ENCODE measurements at places on chromosomes 3 and 15.

DNA sequence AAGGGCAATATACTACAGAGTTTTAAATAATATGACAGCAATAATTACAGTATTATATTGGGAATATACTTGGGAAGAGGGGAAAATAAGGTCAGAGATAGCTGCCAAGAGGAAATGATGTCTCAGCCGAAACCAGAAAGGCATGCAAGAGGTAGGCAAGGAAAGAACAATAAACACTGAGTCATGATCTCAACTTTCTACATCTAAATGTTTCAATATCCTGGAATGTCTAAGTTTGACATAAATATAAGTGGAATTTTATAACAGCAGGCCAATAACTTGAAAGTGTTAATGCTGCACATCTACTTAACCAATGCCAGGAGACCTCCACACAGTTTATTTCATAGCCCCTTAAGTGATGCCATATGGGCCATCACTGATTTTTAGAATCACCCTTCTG, 99.8 kb upstream of the CPNE4 start:
- no peak overlapping the region for H3K4me3 ChIP-seq
- no peaks in the 10 kb centered on the region for H3K4me1 ChIP-seq
- no peak overlapping the region for H3K27ac ChIP-seq
- no peaks in the 10 kb centered on the region for H3K27me3 ChIP-seq
- no peak for DNase-seq
- H3K36me3 ChIP-seq, result no peaks in the 10 kb centered on the region

GRCh38 chr15:57566834-57567233, 24.9 kb upstream of the MYZAP start:
- H3K27me3 ChIP-seq, result no peaks in the 10 kb centered on the region
- peak overlapping the region; percentile 44 for H3K27ac ChIP-seq
- no peak overlapping the region for H3K4me3 ChIP-seq
- DNase-seq, result peak; percentile 63
- H3K4me1 ChIP-seq, result peaks cover 8% of the 10 kb centered on the region

GRCh38 chr3:17329927-17330326, 412.5 kb downstream of the TBC1D5 start:
- no peak for DNase-seq
- H3K27me3 ChIP-seq, result no peaks in the 10 kb centered on the region
- no peak overlapping the region for H3K4me3 ChIP-seq
- no peaks in the 10 kb centered on the region for H3K36me3 ChIP-seq
- no peak overlapping the region for H3K27ac ChIP-seq
- no peaks in the 10 kb centered on the region for H3K4me1 ChIP-seq

GRCh38 chr3:171548917-171549316, 88.7 kb upstream of the TNIK start:
- no peak for DNase-seq
- H3K27me3 ChIP-seq, result no peaks in the 10 kb centered on the region
- no peak overlapping the region for H3K27ac ChIP-seq
- no peak overlapping the region for H3K4me3 ChIP-seq

DNA sequence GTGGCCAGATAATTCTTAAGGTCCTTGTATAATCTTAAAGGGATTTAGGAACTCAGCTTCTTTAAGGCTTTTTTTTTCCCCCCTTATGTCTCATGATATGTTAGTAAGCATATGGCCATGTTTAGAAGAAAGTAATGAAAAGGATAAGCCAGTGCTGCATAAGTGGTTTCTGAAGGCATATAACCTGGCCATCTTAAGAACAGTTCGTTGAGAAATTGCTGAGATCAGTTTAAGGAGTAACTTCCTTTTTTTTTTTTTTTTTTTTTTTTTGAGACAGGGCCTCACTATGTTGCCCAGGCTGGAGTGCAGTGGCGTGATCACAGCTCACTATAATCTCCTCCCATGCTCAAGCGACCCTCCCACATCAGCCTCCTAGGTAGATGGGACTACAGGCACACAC, 51.7 kb downstream of the UBE2E2 start:
- no peak for DNase-seq
- no peak overlapping the region for H3K4me3 ChIP-seq
- H3K4me1 ChIP-seq, result peaks cover 10% of the 10 kb centered on the region
- no peak overlapping the region for H3K27ac ChIP-seq
- H3K27me3 ChIP-seq, result no peaks in the 10 kb centered on the region

- H3K4me3 ChIP-seq, result no peak overlapping the region
- H3K27ac ChIP-seq, result no peak overlapping the region
- H3K36me3 ChIP-seq, result no peaks in the 10 kb centered on the region
- DNase-seq, result no peak
Measured at GRCh38 chr3:106255870-106256248, 387.0 kb upstream of the CBLB start.

- no peak for DNase-seq
- H3K4me1 ChIP-seq, result peaks cover 22% of the 10 kb centered on the region
- H3K36me3 ChIP-seq, result no peaks in the 10 kb centered on the region
Measured at GRCh38 chr3:42668793-42669217, 15.3 kb downstream of the ZBTB47 start.
